ENCODE measurements at places on chromosomes 7 and 10. TPM values are rescaled to one million over a fixed set of nuclear protein-coding genes. Genes with fewer than 3 reads are reported as not detected.

GRCh38 chr10:19549503-19549902, 266.7 kb upstream of the PLXDC2 start:
- DNase-seq, result no peak

- DNase-seq, result no peak
These were observed 45.8 kb downstream of the FKBP6 start for GRCh38 chr7:73373741-73374140.

GRCh38 chr7:43694399-43694748, 34.9 kb downstream of the COA1 start:
- DNase-seq, result no peak

The SPDYE18 gene
- 0.74 TPM for total RNA-seq

The CPEB3 gene
- 6.2 TPM for total RNA-seq

The OR2A2 gene
- total RNA-seq, result not detected

The CAV1 gene
- total RNA-seq, result 301 TPM

The GJD4 gene
- not detected for total RNA-seq
